ENCODE measurements at places on chromosomes 5 and 9.

DNA sequence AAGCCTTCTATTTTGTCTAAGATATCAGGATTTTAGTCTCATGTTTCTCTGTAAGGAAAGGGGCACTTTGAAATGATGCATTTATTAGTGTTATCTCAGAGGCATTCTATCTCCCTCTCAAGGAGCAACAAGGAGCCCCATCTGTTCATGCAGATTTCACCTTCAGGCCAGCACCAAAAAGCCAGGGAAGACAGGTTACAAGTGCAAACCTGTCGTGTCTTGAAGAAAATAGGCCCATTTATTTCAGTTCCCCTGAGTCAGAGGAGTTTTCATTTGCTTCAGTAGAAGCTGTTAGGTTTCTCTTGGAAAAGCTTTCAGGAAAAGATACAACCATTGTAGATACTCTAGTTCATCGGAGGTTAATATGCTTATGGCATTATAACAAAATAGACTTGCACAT lies 97.2 kb downstream of the SPOCK1 start:
- DNase-seq = no peak

DNA sequence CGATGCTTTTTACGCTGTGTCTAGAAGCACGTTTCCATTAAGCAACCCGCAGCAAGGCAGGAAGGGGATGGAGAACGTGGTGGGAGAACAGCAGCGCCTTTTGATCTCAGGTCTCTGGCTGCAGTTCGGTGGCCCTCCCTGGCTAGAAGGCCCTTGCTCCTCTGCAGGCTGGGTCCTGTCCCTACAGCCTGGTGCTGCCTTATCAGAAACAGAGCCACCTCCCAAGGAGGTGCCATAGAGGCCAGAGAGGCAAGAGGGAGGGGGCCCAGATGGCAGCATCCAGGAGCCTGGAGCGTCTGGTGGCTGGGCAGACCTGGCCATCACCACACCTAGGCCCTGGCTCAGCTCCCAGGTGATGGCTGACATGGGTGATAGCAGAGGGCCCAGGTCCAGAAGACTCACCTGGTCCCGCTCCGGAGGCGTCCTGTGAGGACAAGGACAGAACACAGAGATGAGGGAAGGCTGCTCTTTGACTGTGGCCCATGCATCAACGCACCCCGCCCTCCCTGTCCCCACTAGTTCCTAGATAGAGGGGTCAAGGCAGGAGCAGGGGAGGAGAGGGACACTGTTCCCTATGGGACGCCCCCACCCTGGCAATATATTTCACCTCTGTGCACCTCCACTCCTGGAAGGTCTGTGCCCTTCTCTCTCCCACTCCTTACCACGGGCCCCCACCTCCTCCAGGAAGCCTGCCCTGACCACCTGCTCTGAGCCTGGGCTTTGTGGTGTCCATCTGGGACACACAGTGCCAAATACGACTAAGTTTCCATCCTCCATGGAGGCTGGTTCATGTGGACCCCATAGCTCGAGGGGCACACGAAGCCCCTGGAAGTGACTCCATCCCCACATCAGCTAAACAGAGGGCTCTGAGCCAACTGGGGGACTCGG lies 41.6 kb upstream of the SARDH start:
- DNase-seq = no peak

DNA sequence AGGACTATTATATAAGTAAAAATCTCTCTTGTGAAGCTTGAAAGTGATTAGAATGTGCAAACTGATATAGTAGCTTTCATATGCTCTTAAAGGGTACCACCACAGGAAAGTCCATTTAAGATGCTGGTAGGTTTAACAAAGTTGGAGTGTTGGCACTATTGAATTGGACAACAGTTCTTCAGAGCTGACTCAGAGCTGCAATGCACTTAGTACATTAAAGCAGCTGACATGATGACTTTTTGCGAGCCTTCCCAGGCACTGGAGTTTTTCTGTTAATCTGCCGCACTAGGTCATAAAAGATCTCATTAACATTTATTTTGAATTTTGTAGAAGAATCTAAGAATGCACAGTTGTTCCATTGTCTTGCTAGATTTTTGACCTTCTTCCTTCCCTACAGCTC lies 243.8 kb downstream of the ADAMTSL1 start:
- no peak for DNase-seq

- DNase-seq = peak; percentile 39
Observed at GRCh38 chr5:169347786-169348185, 46.8 kb upstream of the SLIT3 start.

DNA sequence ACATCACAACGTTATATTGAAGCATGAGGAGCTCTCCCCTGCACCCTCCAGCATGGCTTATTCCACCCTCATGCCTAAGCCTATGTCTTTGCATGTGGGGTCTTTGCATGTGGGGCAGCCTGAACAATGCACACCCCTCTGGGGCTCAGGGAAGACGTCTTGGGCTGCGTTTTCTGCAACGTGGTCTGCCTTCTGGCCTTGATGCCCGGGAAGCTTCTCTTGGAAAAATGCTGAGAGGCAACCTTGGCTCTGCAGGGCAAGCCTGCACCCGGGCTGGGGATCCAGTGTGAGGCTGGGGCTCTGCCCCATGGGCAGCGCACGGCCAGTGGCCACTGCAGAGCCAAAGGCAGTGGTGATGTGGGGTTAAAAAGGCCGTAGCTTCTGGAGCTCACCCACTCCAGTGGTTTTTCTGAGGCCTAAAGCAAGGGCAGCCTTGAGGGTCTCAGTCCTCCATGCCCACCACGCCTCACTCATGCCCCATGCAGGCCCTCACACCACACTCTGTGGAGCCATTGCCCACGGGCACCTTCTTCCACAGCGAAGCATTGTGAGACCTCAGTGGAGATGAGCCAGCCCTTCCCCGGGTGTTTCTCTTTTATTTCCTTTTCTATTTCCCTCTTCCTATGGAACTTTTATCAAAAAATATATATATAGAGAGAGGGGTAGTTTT lies 112.2 kb downstream of the MRPL36 start:
- no peak for DNase-seq

DNA sequence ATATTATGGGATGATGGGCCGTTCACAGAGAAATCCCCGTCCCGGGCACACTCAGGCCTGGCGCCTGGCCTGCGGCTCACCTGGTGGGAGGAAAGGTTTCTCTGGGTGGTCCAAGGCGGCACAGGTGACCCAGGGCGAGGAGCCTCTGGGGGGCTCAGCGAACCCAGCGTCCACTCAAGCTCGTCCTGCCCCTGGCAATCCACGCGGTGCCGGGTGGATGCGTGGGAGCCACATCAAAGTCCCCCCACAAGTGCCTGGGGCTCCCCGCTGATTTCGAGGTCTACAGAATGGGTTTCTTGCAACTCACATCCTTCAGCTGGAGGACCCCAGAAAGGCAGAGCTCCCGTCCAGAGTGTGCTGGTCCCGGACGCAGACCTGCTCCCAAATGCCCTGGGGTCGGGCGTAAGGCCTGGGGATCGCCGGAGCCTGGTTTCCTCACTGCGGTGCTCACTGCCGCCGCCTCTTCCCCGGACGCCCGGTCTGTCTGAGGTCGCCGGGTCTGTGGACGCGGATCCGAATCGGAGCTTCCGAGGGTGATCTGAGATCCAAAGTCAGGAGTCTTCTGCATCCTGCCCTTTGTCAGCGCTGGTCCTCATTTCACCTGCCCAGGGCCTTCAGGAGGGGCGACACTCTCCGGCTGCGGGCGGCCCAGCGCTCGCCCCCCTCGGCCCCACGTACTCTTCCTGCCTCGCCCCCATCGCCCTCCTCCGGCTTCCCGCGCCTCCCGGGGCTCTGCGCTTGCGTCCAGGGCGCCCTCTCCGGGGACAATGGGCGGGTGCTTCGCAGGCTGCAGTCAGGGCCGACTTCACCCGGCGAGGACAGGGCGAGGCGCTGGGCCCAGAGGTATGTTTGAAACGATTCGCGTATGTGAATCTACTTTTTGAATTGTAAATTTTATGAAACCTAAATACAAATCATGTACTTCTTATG lies 20.0 kb upstream of the RUFY1 start:
- DNase-seq = peak; percentile 83

DNA sequence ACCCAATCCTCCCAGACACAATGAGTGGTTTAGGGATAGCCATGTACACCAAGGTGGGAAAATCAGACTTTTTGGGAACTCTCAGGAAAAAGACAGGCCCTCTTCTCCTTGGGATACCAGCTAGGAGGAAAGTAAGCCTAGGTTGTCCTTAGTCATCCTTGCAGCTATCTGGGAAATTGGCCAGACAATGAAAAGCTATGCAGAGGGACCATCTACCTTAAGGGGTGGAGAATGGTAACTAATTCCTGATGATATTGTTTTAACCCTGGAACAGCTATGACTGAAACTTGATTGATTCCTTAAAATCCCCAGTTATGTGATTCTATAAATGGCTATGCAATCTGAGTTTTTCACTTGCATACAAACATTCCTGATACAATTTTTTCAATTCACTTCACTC lies 88.9 kb upstream of the BNC2 start:
- DNase-seq = no peak

DNA sequence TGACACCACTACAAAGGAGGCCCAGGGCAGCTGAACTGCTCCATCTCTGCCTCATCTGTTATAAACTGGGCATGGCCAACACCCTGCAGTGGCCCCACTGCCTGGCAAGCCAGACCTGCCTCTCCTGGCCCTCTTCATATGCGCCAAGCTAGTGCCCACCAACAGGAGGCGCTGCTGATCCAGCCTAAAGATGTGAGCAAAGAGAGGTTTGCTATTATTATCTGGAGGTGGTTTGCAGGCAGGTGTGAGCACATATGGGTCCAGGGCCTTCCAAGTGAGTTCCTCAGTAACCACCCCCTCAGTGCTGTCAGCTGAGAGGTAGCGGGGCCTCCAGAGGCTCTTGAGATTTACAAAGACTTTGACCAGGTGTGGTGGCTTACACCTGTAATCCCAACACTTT lies 232.2 kb downstream of the SYK start:
- DNase-seq = no peak

GRCh38 chr5:133924221-133924920 lies 44.1 kb downstream of the C5orf15 start:
- peak; percentile 33 for DNase-seq

GRCh38 chr5:42487821-42488220 lies 64.6 kb downstream of the GHR start:
- no peak for DNase-seq

DNA sequence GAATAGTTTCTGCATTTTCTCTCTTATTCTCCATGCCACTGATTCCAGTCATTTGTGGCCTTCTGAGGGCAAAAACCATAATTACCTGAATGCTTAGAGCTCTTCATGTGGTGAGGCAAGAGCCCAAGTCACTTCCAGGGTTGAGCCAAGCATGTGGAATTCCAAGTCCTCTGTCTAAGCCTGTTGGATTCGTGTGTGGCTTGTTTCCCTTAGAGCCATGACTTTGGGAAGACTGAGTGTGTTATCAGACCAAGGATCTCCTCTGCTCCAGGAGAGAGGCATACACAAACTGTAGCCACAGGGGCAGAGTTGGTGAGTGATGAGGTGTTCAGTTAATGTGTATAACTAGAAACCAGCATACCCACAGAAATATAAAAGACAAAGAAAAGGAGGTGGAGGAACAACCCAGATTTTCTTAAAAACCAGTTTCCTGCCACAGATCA lies 27.1 kb downstream of the SLC22A5 start:
- DNase-seq = no peak

DNA sequence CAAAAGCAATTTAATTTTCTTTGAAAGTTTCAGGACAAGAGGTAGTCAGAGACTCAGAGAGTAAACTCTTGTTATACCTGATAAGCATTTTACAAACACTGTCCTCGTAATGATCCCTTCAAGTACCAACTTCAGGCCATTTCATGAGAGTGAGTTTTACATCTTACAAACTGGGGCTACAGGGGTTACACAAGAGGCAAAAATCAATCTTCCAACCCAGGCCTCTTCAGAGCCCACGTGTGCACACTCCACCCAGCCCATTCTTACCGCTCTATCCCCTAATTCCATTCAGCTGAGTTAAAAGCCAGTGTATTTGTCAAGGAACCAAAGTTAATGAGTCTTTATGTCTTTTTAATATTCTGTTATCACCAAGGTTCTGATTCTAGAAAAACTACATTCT lies 46.5 kb downstream of the PSMB7 start:
- DNase-seq = no peak

Measured in AG20443 (cell line).